ENCODE measurements at places on chromosomes 5 and 9.

DNA sequence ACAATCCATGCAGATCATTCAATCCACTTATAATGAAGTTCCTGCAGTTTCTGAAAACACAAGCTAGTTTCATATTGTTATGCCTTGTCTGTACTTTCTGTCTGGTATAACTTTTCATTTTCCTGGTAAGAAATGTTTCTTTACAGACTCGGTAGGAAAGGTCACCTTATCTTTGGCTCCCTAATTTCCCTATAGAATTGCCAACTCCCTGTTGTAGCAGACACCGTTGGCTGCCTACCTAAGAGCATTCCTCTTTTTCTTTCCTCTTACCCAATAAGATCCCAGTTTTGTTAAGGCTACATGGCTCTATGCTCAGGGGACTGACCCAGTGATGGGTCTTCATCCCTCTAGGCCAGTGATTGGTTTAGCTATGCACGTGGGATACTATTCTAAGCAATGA is 6.2 kb upstream of the ARHGEF37 start:
- no peak for DNase-seq

- no peak for DNase-seq
Observed at GRCh38 chr5:35855187-35855586, 1.5 kb upstream of the IL7R start.

- DNase-seq: no peak
Observed at GRCh38 chr5:115098041-115098702, 71.5 kb downstream of the TRIM36 start.

DNA sequence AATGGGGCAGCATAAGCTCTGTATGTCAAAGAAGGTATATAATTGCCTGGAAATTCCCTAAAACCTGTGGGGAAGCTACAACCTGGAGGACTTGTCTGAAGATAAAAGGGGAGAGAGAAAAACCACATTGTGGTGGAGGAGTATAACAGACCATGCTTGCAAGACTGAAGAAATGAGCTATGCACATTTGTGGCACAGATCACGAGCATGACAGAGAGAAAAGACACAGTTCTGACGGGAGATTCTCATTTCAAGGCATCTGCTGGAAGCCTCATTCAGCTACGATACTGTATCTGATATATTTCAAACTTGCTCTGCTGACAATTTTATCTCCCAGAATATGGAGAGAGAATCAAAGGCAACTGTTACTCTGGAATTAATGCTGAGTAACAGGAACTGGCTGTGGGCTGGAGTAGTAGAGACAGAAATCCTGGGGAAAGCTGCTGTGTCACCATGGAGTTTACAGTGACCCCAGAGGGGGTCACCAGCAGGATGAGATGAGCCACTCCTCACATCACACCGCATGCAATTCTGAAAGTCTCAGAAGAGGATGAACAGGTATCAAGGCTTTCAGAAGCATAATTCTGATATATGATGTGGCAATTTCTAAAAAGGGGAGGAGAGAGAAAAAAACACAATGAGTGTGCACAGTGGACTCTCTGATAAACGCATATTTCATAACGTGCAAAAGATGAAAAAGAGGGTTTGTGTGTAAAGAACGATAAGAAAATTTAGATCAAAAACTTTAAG is 528.8 kb downstream of the IRX1 start:
- no peak for DNase-seq

DNA sequence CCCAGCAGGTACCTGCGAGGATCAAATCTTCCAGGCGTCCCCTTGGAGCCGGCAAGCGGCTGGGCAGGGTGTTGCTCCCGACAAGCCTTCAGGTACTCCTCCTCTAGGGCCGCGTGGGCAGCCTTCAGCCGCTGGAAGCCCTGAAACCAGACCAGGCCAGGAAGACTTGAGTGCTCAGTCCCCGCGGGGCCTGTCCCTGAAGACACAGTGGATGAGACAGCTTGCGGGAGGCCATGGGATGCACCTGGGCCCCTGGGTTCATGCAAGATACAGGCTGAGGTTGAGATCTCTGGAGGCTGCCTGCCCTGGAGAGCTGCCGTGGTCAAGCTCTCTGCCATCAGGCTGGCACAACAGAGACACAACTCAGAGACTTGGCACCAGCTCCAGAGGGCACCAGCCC is 25.4 kb downstream of the AKNA start:
- DNase-seq: no peak

DNA sequence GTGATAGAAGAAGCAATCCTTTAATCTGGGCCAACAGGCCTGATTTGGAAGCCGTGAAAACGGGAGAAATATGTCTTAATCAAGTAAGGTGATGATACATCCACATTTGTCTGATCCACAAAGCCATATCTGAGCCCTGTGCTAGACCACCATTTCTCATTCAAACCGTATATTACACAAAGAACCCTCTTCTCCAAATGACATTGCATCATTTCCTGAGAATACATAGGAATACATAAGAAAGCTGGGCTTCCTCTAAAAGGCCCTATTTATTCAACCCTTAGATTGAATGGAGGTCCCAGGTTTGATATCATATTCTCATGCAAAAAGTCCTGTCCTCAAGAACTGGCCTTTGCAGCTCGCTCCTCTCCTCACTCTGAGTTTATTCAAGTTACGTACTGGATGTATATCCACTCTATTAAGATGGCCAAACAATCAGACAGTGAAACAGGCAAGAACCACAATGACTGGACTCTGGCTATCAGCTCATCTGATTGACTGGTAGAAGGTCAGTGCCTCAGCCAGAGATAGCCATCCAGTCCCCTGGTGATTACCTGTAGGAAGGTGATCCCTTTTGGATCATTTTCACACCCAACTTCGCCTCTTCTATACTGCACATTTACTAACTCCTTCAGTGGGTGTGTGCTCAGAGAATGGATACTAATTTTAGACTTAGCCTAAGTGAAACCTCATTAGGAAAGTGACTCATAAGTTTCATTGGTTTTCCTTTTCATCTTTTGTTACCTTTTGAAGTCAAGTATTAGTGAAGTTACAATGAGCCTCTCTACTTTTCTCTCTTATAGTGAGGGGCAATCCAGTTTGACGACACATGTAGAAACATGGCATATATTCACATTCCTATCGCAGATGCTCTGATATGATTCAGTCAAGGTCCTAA is 167.6 kb upstream of the WWC1 start:
- DNase-seq: no peak

- no peak for DNase-seq
Observed at GRCh38 chr9:121220996-121221663, 19.5 kb upstream of the RAB14 start.

DNA sequence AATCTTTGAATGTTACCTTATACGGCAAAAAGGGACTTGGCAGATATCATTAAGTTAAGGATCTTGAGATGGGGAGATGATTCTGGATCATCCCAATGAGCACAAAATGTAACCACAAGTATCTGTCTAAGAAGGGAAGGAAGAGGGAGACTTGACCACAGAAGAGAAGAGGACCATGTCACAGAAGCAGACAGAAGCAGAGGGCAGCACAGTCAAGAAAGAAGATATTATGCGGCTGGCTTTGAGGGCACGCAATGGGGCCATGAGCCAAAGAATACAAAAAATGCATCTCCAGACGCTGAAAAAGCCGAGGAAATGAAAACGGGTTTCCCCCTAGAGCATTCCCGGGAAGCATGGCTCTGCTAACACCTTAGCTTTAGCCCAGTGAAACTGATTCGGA is 225.3 kb downstream of the NR2F1-AS1 start:
- no peak for DNase-seq
